ENCODE measurements at places on chromosomes 3 and 15.

GRCh38 chr15:92847841-92848240, 52.3 kb upstream of the CHD2 start:
- H3K36me3 ChIP-seq: no peaks in the 10 kb centered on the region
- no peak overlapping the region for H3K27ac ChIP-seq
- no peaks in the 10 kb centered on the region for H3K27me3 ChIP-seq
- H3K4me3 ChIP-seq: no peak overlapping the region
- no peaks in the 10 kb centered on the region for H3K4me1 ChIP-seq

GRCh38 chr3:72888546-72889309, 882 bp downstream of the GXYLT2 start:
- peaks cover 11% of the 10 kb centered on the region for H3K4me1 ChIP-seq
- H3K36me3 ChIP-seq: no peaks in the 10 kb centered on the region
- H3K27ac ChIP-seq: peak overlapping the region; percentile 66
- H3K4me3 ChIP-seq: peak overlapping the region; percentile 80
- no peak for DNase-seq
- H3K27me3 ChIP-seq: no peaks in the 10 kb centered on the region

GRCh38 chr15:56978898-56979662, 60.6 kb downstream of the TCF12 start:
- no peaks in the 10 kb centered on the region for H3K27me3 ChIP-seq
- no peaks in the 10 kb centered on the region for H3K4me1 ChIP-seq
- no peaks in the 10 kb centered on the region for H3K36me3 ChIP-seq
- H3K4me3 ChIP-seq: no peak overlapping the region
- DNase-seq: peak; percentile 5

DNA sequence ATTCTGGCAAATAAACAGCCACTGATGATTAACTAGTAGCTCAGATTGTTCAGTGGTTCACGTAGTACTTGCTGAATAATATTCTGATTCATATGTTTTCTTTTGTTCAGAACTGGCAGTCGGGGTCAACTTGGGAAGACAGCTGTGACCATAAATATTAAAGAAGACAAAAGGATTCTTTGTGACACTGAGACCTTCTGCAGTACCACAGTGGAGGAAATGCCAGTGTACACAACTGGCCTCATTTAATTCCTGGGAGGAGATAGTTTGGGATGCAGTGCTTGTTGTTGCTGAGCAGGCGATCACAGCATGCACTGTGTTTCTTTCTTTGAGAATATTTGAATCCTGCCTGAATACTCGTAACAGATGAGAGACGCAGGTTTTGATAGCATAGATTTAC, 26.7 kb upstream of the MCF2L2 start:
- no peak overlapping the region for H3K27ac ChIP-seq
- H3K4me3 ChIP-seq: no peak overlapping the region
- H3K36me3 ChIP-seq: peaks cover 9% of the 10 kb centered on the region
- no peak for DNase-seq
- H3K4me1 ChIP-seq: no peaks in the 10 kb centered on the region
- no peaks in the 10 kb centered on the region for H3K27me3 ChIP-seq

Data from trophoblast cell (in vitro differentiated cells and primary cell).